Iris pigment epithelial cell (primary cell): ENCODE measurements at places on chromosomes 13 and 19.

DNA sequence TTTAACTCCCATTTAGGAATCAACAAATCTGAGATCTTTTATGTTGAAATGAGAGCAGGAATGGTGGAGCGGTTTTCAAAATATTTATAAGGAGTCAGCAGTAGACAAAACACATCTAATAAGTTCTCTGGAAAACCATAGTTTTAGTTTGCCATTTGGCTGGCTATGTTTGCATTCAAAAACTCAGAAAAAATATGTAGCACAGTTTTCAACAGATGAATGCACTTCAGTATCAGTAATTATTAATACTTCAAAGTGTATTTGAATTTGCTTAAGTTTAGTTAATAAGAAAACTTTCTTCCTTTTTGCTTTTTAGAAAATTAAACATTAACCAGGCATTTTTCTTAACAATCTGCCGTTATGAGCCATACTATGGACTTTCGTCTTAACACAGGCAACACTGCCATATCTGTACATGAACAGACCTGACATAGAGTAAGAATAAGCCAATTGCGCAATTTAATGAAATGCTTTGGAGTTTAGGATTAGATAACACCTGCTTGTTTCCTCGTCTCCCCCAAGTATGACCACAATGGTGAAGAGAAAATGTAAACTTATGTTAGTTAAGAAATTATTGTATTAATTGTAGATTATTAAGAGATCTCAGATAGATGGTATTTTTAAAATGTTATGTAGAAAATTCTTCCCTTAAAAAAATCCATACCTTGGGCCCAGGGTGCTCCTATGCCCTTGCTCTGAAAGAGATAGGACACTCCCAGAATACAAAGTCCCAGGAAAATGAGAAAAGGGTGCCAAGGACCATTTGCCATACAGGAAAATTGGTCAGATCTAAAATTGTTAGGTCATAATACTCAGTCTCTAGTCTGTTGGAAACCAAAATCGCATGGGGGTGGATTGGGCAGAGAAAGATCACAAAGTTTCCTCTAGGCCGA is 552.3 kb upstream of the ARGLU1 start:
- no peak for DNase-seq

- DNase-seq, result no peak
Observed at GRCh38 chr13:64052521-64052920, 2636.9 kb upstream of the PCDH20 start.

GRCh38 chr13:111304603-111305289 is 15.7 kb upstream of the TEX29 start:
- no peak for DNase-seq

GRCh38 chr13:112845511-112846144 is 123.4 kb upstream of the MCF2L start:
- DNase-seq, result no peak

GRCh38 chr19:5156231-5156986 is 184.2 kb downstream of the PTPRS start:
- no peak for DNase-seq

DNA sequence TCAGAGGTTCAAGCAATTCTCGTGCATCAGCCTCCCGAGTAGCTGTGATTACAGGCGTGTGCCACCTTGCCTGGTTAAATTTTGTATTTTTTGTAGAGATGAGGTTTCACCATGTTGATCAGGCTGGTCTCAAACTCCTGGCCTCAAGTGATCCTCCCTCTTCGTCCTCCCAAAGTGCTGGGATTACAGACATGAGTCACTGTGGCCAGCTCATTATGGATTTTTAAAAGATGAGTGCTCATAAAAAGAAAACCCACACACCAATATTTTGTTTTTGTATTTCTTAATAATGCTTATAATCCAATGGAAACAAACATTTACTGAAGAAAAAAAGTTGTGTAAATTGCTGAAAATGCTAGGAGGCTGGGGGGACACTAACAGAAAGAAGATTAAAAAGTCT is 5.0 kb upstream of the MICU2 start:
- no peak for DNase-seq

- DNase-seq, result peak; percentile 11
Observed at GRCh38 chr13:52067237-52067636, 42.7 kb downstream of the UTP14C start.

DNA sequence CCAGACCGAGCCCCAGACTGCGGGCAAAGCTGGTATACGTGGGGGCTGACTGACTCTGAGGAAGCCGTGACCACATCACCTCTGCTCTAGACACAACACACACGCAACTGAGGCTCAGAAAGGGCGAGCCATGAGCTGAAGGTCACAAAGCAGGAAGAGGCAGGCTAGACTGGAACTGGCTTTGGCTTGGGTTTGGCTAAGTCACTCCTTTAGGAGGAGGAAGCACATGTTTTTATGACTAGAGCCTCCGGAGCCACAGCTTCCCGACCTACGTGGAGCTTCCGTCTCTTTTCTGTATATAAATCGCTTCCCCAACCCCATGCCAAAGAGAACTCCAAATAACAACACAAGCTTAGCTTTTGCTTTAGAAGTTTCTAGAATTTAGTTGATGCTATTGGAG is 48.0 kb downstream of the RFX2 start:
- peak; percentile 57 for DNase-seq

DNA sequence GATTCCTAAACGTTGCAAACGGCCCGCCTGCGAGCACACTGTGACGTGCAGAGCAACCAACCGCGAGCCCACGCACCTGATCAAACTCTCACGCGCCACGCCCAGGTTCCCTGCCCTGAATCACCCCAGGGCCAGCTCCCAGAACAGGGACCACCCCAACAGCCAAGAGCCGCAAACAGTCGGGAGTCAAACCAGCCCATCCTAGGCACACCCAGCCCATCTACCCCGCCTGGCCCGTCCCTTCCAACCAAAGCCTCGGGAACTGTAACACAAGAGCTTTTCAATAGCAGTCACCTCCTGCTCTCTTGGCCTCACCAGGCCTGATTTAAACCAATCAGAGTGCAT is 8.9 kb downstream of the PIP5K1C start:
- no peak for DNase-seq

- DNase-seq, result no peak
Observed at GRCh38 chr19:23470873-23471545, 75.7 kb upstream of the ZNF91 start.

DNA sequence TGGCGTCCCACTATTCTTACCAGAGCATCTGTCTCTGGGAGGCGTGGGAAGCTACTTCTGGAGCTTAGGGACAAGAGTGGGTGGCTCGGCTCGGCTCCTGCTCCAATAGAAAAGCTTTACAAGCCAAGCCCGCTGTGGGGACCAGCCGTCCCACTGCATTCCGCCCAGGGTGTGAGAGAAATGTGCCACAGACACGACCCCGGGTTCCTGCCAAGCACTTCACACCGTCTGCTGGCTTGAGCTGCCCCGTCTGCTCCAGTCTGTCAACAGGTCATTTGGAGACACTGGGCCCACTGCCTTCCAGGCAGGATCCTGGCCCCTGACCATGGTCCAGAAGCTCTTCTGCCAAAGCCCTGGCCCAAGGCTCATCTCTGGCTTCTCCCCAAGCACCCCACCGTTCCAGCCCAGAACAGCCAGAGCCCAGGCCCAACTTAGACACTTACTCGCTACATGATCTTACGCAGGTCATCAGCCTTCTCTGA is 6.5 kb upstream of the FKRP start:
- no peak for DNase-seq

DNA sequence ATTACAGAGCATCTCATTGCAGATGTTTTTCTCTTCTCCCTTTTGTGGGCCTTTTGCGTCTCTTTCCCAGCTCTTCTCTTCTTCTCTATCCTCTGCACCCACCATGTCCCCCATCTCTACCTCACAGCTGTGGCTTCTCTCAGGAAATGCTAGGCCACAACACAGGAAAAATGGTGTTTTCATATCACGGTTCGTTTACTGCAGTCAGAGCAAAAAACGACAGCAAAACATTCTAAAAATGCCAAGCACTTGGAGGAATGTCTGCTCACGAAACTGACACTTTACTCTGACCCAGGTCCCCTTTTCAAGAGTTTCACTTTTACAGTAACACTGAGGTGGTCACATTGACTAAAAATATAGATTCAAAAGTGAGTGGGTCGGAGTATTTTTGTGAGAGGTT is 152.2 kb downstream of the DCT start:
- DNase-seq, result no peak

- DNase-seq, result no peak
Observed at GRCh38 chr13:90201676-90202460, 1145.6 kb upstream of the MIR17HG start.

GRCh38 chr13:112890316-112891145 is 78.5 kb upstream of the MCF2L start:
- no peak for DNase-seq

DNA sequence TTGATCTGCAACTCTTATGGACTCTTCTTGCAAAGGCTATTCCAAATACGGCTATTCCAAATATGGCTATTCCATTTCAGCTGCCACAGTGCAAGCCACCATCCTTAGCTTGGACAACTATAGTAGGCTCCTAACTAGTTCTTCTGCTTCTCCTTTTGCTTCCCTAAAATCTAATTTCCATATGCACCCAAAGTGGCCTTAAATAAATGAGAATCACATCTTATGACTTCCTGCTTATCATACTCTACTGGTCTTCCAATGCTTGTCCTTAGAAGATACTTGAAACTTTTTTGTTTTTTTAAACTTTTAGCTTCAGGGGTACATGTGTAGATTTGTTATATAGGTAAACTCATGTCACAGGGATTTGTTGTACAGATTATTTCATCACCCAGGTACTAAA is 4.9 kb downstream of the UCHL3 start:
- no peak for DNase-seq

- peak; percentile 87 for DNase-seq
Observed at GRCh38 chr13:106033659-106034058, 501.8 kb downstream of the EFNB2 start.

GRCh38 chr13:83633746-83634145 is 248.5 kb downstream of the SLITRK1 start:
- no peak for DNase-seq

- DNase-seq, result peak; percentile 52
Observed at GRCh38 chr19:56671613-56671994, at the start of gene ZNF835. TSS of gene ZNF835 (minus strand) at chr19:56671757. CDS start at chr19:56665198, 6,559 bp downstream.

GRCh38 chr13:31950111-31950815 is 81.3 kb upstream of the FRY start:
- DNase-seq, result no peak
